ENCODE measurements at places on chromosomes 4 and X.
A peak's percentile ranks its signal among the peaks of the same experiment; 100 is the strongest.

GRCh38 chr4:48944756-48945241 is 38.2 kb upstream of the OCIAD2 start:
- peak; percentile 45 for DNase-seq

DNA sequence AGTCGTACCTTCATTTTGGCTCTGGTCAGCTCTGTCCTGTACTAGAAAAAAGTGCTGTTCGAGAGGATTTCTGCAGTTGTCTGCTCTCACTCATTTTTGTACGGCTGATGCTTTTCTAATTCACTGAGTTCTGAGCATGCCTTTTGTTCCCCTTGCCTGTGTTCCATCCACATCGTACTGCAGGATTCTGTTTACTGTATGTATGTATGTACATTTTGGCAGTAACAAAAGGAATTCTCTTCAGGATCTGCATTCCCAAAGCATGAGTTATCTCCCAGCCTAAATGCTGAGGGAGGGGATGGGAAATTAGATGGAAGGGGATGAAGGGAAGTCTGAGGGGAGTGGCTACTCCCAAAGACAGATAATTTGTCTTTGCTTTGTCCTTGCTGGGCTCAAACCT is 87.6 kb downstream of the GBA3 start:
- DNase-seq: no peak

DNA sequence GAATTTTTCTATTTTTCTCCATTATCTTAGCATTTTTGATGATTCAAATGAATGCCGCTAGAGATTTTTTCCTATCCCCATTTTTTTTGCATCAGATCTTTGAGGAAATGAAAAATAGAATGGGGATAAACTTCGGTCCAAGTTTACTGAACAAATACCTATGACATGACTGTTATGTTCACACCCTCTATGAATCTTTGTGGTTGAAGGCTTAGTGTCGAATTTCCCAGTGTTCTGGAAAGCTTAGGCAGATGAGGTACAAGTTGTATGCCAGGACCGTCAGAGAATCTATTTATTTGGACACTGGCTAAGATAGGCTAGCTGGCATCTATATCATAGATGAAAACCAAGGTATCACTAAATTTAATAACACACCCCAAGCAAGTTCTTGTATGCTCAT is 123.4 kb downstream of the SPCS3 start:
- no peak for DNase-seq

GRCh38 chrX:110748256-110748806 is 47.3 kb downstream of the CHRDL1 start:
- DNase-seq: no peak

GRCh38 chrX:136880003-136880451 is 498 bp downstream of the RBMX start:
- no peak for DNase-seq

DNA sequence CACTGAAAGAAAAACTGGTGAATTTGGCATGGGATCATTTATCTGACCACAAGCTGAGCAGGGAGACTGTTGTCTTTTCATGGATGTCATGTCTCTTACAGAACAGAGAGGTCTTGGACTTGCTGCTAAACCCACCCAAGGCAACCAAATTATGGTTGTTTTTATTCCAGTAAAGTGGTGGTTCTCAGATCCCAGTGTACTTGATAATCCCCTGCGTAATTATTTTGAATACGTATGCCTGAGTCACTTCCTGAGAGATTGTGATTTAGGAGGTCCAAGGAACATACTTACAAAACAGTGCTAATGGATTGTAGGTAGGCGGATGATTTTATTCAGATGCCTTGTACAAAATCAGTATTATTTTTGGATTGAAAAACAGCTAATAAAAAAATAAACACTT is 585.6 kb downstream of the IL1RAPL1 start:
- no peak for DNase-seq

DNA sequence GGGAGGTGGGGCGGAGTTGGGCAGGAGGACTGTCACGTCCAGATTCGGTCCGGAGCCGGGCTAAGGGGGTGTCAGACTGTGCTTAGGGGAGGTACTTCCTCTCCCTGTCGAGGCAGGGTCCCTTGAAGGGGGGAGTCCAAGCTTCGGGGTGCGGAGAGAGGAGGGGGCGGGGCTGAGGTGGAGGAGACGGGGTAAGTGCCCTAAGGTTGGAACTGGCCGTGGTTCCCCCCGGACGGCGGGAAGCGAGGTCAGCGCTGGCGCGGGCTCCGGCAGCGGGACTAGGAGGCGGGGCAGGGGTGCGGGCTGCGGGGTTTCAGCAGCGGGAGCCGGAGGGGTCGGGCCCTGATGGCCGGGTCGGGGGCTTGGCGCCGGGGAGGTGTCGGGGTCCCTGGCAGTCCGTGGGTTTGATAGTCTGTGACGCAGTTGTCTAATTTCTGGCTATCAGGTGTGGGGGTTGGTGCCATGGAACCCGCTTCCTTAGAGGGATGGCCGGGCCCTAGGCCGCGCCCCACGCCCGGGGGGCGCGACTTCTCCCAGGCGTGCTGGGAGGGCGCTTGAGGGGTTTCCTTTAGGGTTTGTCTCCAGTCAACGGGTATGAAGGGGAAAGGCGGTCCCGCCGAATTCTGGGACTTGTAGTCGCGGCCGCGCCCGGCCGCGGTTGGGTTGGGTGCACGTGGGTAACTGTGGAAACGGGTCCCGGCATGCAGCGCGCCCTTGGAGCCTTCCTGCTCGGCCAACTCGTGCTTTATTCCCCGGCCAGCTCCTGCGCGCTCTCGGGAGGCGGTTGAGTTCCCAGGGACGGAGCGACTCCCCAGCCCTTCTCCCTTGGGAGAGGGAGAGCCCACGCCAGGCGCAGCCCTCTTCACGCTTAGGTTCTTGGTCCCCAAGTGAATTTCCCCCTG is 1.5 kb downstream of the DCUN1D4 start:
- DNase-seq: peak; percentile 73

- no peak for DNase-seq
These were observed 249.4 kb downstream of the ADAMTS3 start for GRCh38 chr4:72319601-72320021.

- no peak for DNase-seq
These were observed 244.7 kb downstream of the PALLD start for GRCh38 chr4:168741281-168742173.

DNA sequence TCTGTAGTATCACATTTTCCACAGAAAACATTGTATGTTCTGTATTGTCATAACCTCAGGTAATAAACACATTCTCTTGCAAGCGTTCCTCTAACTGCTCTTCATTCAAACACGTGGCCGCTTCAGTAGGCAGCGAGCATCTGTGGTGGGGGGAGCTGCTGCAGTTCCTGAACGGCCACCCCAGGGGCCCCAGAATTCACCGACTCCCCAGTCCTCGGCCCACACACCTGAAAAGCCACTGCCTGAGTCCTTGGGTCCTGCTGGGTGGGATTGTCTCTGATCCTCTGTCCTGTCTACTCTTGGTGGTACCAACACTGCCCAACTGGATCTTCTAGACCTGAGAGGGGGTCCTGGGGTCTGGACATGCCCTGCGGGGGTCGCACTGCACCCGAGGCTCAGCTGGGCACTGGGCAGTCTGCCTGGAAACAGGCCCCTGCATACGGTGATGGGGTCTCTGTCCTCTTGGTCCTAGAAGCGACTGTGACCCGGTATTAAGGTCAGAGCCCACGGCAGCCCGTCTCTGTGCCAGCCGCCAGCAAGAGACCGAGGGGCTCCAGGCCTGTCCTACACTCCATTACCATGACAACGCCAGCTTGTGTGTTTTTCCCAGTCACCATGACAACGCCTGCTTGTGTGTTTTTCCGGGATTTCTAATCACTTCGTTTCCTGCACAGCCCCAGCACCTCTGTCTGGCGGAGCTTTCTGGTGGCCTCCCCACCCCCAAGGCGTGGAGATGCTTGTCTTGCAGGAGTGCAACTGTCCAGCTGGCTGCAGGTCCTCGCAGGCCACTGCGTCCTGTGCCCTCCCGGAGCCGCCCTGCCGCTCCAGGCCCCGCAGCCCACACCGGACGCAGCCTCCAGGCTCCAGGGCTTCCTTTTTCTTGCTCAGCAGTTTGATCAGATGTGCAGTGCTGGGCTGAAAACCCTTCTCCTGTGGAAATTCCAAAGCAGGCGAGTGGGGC is 16.0 kb downstream of the CTBP1 start:
- DNase-seq: no peak
